MCF 10A (cell line): ENCODE measurements at places on chromosomes 4 and X. TPM values are rescaled to one million over a fixed set of nuclear protein-coding genes. Genes with fewer than 3 reads are reported as not detected.

HMGN5 gene
- 6.6 and 11.8 TPM in 2 replicates for total RNA-seq

GRCh38 chrX:2264179-2265030, 236.4 kb downstream of the DHRSX start:
- H3K4me3 ChIP-seq = no peak overlapping the region
- H3K27ac ChIP-seq = no peak overlapping the region
- no peaks in the 10 kb centered on the region for H3K4me1 ChIP-seq
- DNase-seq = no peak

DNA sequence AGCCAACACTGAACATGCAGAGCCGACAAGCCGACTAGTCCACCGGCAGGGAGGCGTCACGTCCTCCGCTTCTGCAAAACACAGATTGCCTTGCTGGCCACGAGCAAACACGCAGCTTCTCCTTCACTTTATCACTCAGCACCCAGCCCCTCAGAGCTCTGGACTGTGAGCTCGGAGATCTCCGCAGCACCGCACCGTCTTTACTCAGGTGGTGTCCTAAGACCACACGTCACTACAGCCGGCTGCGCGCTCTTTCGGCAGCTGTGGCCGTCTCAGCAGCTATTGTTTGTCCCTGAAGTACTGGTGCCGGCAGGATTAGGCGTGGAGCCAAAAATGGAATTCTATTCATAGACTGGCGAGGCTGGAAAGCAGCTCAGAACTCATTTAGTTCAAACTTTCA, 72.0 kb downstream of the FAT1 start:
- H3K4me1 ChIP-seq = no peaks in the 10 kb centered on the region
- no peak for DNase-seq
- no peaks in the 10 kb centered on the region for H3K27me3 ChIP-seq
- no peak overlapping the region for H3K4me3 ChIP-seq

GRCh38 chrX:39492497-39493162, 605.1 kb downstream of the BCOR start:
- DNase-seq = peak; percentile 77
- H3K27ac ChIP-seq = no peak overlapping the region
- no peak overlapping the region for H3K4me3 ChIP-seq
